Activated naive CD8-positive, alpha-beta T cell treated with anti-CD3 and anti-CD28 coated beads, Interleukin-2, amount 10 ng/mL, durations not matched to agents 7 days and 5 days (primary cell): ENCODE measurements at places on chromosomes 13 and 19. TPM values are rescaled to one million over a fixed set of nuclear protein-coding genes. Genes with fewer than 3 reads are reported as not detected.
A peak's percentile ranks its signal among the peaks of the same experiment; 100 is the strongest.

DNA sequence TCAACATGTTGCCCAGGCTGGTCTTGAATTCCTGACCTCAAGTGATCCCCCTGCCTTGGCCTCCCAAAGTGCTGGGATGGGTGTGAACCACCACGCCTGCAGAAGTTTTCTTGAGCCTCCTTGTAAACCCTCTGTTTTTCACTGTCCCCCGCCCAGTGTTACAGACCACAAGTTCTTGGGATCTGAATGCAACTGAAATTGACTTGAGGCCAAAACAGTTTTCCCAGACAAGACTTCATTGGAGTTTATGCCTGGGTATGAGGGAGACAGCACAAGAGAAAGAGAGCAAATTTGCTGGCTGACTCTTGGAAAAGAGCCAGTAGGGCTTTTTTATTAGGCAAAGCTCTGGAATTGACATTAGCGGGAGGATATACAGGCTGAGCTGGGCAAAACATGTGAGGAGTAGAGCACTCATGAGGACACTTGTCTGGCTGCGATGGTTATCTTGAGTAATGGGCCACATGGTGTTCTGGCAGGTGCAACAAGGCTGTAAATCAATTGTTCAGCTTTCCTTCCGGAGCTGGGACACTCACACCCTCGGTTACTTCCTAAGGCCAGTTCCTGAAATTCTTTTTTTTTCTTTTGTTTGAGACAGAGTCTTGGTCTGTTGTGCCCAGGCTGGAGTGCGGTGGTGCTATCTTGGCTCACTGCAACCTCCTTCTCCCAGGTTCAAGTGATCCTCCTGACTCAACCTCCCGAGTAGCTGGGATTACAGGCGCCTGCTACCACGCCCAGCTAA is 12.7 kb upstream of the HNRNPL start:
- no peaks in the 10 kb centered on the region for H3K27me3 ChIP-seq
- no peak overlapping the region for H3K4me3 ChIP-seq
- H3K4me1 ChIP-seq = peaks cover 40% of the 10 kb centered on the region
- H3K27ac ChIP-seq = no peak overlapping the region
- H3K36me3 ChIP-seq = peaks cover 20% of the 10 kb centered on the region
- no peak for DNase-seq

DNA sequence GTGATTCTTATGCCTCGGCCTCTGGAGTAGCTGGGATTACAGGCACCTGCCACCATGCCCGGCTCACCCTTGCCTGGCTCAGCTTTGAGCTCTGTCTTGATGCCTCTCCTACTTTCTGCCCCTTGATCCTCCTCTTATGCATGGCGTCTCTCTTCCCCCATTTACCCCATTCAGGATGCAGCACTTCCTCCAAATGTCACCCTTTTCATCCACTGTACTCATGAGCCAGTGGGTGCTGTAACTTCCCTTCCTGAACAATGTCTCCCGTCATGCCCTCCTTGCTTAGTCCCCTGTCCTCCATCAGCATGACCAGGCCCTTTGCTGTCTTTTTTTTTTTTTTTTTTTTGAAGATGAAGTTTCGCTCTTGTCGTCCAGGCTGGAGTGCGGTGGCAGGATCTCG is 3.4 kb upstream of the SIGLEC9 start:
- no peaks in the 10 kb centered on the region for H3K36me3 ChIP-seq
- H3K4me3 ChIP-seq = no peak overlapping the region
- peaks cover 8% of the 10 kb centered on the region for H3K27me3 ChIP-seq
- H3K27ac ChIP-seq = peak overlapping the region; percentile 74
- H3K4me1 ChIP-seq = peaks cover 50% of the 10 kb centered on the region

The SIGLEC6 gene
- not detected for total RNA-seq

The MAB21L1 gene
- 0.09 TPM for total RNA-seq
